Bladder microvascular endothelial cell (primary cell): ENCODE measurements at places on chromosomes 2 and 18. TPM values are rescaled to one million over a fixed set of nuclear protein-coding genes. Genes with fewer than 3 reads are reported as not detected.

The GAD1 gene
- total RNA-seq = 0.16 and 0.38 TPM in 2 replicates

The SP9 gene
- not detected in 2 replicates for total RNA-seq

The ABCB11 gene
- under 0.01 TPM in 2 replicates for total RNA-seq

The CCDC68 gene
- 0.49 and 0.63 TPM in 2 replicates for total RNA-seq

The ALPP gene
- not detected in 2 replicates for total RNA-seq

The RESP18 gene
- total RNA-seq = not detected in 2 replicates

The LTBP1 gene
- 9.2 and 29.9 TPM in 2 replicates for total RNA-seq

The VIL1 gene
- total RNA-seq = 0.06 TPM in 1 of 2 replicates, not detected in the other

The DRC1 gene
- total RNA-seq = 0.13 and 0.65 TPM in 2 replicates

The HDHD2 gene
- 11.2 and 17.1 TPM in 2 replicates for total RNA-seq

The DBI gene
- total RNA-seq = 115 and 132 TPM in 2 replicates

The GALNT13 gene
- under 0.01 and 0.06 TPM in 2 replicates for total RNA-seq

The CHAC2 gene
- total RNA-seq = 3.9 and 9.2 TPM in 2 replicates

The RIT2 gene
- not detected in 2 replicates for total RNA-seq

The PARD6G gene
- total RNA-seq = 0.97 and 25.0 TPM in 2 replicates

The NCKAP5 gene
- total RNA-seq = under 0.01 and 1.4 TPM in 2 replicates

The SPEG gene
- total RNA-seq = 0.44 and 0.65 TPM in 2 replicates

The CNOT9 gene
- 32.7 and 54.7 TPM in 2 replicates for total RNA-seq

The TXNDC2 gene
- total RNA-seq = not detected in 2 replicates

The TFPI gene
- total RNA-seq = 107 and 725 TPM in 2 replicates

The CNGA3 gene
- not detected in 2 replicates for total RNA-seq

The TCF4 gene
- total RNA-seq = 434 and 764 TPM in 2 replicates

The CAD gene
- total RNA-seq = 27.0 and 81.6 TPM in 2 replicates

The MAIP1 gene
- 15.4 and 16.8 TPM in 2 replicates for total RNA-seq

The FSHR gene
- total RNA-seq = not detected in 2 replicates

The FARSB gene
- total RNA-seq = 5.7 and 9.9 TPM in 2 replicates

The INHA gene
- not detected in 2 replicates for total RNA-seq

The ACADL gene
- not detected in 2 replicates for total RNA-seq

The CENPA gene
- 6.7 and 13.9 TPM in 2 replicates for total RNA-seq

The CABYR gene
- 1.3 and 3.7 TPM in 2 replicates for total RNA-seq

The SERPINB3 gene
- total RNA-seq = not detected in 2 replicates

The DSG4 gene
- not detected in 2 replicates for total RNA-seq

The GALNT1 gene
- total RNA-seq = 169 and 285 TPM in 2 replicates

The SOWAHC gene
- 5.2 and 7.7 TPM in 2 replicates for total RNA-seq

The HES6 gene
- 1.1 and 2.3 TPM in 2 replicates for total RNA-seq

The PTH2R gene
- not detected in 2 replicates for total RNA-seq

The REG1B gene
- not detected in 2 replicates for total RNA-seq

The ZBTB7C gene
- under 0.01 TPM in 1 of 2 replicates, not detected in the other for total RNA-seq

The NDC80 gene
- 16.7 and 21.4 TPM in 2 replicates for total RNA-seq

The AGFG1 gene
- 18.6 and 59.1 TPM in 2 replicates for total RNA-seq

The IL1R1 gene
- total RNA-seq = 5.3 and 15.3 TPM in 2 replicates

The PRSS56 gene
- total RNA-seq = not detected in 2 replicates

The USP40 gene
- total RNA-seq = 14.2 and 35.7 TPM in 2 replicates

The POTEI gene
- total RNA-seq = 0.16 and 0.63 TPM in 2 replicates

The HYCC2 gene
- total RNA-seq = 9.4 and 18.9 TPM in 2 replicates
